ENCODE measurements at places on chromosomes 5 and 9.
A peak's percentile ranks its signal among the peaks of the same experiment; 100 is the strongest.

DNA sequence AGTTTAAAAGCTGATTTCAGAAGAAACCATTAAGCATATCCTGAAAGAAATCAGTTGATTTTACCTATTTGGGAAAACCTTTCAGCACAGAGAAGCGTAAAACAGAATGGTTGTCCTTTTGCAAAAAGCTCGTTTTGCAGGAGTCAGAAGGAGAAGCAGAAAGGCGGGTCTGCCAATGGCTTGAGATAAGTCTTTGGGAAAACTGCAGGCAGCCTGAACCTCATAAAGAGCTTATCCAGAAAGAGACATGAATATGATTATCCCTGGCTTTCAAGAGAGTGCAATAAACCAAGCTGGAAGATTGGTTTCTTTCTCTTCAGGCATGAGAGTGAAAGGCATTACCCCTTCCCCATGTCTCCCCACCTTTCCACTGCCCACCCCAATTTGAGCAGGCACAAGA, 353.3 kb downstream of the ARHGEF28 start:
- DNase-seq: no peak

DNA sequence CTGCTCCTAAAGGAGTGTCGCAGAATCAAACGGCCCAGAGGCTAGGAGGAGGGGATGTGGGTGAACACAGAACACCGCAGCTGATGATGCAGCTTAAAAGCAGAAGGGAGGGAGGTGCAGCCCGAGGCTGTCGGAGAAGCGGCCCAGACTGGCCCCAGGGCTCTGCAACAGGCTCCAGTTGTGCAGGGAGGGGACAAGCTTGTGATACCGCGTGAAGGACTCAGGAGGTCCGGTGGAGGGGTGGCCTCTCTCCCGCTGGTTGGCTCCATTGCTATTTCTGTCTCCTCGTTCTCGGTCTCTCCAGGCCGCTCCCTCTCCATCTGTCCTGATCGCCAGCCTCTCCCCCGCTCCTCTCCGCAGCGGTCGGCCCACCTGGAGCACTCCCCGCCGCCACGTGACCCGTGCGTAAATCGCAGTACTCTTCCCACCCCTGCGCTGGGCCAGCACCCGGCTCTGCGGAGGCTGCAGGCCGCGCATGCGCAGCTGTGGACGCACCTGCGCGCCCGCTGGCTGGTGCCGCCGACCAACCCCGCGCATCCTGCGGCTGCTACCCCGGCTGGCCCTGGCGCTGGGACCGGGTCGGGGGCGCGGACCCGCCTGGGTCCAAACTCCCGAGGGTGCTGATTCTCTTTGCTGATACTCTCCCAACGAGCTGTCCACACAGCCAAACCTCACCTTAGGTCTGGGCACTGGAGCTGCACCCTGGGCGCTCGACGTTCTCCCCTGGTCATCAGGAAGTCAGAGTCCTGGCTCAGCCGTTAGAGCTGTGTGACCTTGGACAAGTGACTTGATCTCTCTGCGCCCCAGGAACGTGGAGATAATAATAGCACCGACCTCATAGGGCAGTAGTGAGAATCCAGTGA, 3.7 kb upstream of the STXBP1 start:
- peak; percentile 85 for DNase-seq

GRCh38 chr9:130354806-130355205, 89.2 kb downstream of the HMCN2 start:
- no peak for DNase-seq

- DNase-seq: no peak
Observed at GRCh38 chr5:122126756-122127321, 2.5 kb upstream of the ZNF474 start.

DNA sequence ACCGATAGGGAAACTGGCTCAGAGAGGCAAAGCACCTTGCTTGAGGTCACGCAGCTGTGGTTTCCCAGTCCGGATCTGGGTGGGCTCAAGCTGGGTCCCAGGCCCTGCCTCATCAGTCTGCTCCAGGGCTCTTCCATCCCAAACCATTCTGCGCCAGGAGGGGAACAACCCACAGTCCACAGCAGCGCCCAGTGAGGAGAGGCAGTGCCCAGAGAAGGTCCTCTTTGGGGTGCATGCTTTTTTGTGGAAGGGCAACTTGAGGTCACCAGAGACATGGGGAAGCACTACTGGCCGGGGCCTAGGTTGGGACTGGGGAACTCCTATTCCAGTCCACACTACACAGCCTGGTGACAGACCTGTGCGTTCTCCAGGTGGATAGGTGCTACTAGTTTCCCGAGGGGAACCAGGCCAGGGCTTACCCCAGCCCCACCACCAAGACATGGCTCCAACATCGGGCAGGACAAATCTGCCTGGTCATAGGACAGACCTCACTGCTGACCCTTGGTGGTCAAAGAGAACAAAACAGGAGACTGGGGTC, 62.5 kb upstream of the RNF130 start:
- no peak for DNase-seq

DNA sequence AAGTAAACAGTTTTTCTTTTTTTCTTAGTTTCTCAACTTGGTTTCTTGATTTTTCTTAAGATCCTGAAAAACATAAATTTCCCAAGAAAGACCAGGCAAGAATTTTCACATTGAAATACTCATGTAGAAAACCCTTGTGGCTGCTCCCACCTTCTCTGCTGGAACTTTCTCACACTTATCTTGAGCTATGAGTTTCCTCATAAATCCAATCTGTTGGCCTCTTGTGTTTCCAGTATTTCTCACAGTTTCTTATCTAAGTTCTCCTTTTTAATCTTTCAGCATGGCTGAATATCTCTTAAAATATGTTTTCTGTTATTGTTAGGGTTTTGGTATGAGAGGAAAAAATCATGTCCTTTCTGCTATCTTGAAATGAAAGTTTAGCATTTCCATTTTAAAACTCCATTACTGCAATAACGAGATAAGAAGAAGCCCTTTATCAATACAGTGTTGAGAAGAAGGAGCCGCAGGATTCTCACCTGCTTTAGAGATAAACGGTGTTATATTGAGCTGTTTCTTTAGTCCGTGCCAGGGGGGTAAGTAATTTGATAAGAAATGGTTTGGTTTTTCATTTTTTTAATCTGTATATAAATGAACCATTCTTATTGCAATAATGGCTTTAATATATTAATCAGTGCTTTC, 89.3 kb downstream of the ALDH1A1 start:
- no peak for DNase-seq

DNA sequence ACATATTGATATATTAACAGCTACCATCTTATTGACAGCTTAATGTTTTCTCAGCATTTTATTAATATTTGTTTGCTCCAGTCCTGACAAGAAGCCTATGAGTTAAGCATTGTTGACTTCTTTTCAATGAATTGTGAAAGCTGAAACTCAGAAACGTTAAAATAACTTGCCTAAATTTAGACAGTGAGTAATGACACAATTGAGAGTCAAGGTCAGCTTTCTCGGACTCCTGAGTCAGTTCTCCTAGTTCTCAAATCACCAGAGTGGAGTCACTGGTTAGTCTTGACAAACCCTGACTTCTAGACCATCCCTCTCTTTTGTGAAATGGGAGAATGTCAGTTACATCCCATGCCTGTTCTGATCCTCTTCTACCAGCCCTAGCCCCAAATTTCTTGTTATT, 222.7 kb upstream of the ACO1 start:
- DNase-seq: no peak

All from GM12892 (cell line).